Muscle of leg (tissue), 16 donors: ENCODE measurements at places on chromosomes 16 and 17. TPM values are rescaled to one million over a fixed set of nuclear protein-coding genes. Genes with fewer than 3 reads are reported as not detected.

GRCh38 chr17:45170280-45170930, 8.7 kb downstream of the HEXIM2 start:
- DNase-seq = no peak

The EPOP gene
- 0.31 TPM for total RNA-seq

- no peak for DNase-seq
These were observed 40.5 kb downstream of the OTOA start for GRCh38 chr16:21704266-21704665.

- no peak for DNase-seq
These were observed 124.3 kb upstream of the IRX5 start for GRCh38 chr16:54806378-54806777.

DNA sequence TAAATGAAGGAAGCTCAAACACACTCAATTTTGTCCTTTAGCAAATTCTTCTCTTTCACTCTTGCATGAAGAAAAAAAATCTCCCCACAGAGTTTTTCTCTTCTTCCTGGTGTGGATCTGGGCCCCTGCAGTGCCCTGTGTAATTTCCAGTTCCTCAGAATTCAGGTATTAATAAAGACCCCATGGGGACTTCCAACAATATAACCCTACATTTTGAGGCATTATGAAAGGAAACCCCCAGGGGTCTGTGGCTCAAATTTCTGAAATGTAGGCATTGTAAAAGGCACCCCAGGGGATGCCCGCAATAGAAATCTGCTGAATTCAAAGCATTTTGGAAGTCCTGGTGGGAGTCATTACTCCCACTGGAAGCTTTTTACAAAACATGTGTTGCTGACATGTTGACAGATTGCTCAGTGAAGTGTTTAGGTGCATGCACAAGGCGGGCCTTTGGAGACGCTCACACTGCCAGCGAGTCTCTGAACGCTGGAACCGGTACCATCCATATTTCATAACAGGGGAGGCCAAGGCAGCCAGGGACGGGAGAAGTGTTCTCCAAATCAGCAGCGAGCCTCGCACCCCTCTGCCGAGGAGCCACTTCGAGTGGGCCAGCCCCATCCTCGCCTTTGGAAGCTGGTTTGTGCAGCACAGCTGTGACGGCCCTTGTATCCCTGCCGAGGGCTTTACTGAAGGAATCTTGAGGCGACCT, 154.0 kb downstream of the ZNF423 start:
- peak; percentile 94 for DNase-seq

DNA sequence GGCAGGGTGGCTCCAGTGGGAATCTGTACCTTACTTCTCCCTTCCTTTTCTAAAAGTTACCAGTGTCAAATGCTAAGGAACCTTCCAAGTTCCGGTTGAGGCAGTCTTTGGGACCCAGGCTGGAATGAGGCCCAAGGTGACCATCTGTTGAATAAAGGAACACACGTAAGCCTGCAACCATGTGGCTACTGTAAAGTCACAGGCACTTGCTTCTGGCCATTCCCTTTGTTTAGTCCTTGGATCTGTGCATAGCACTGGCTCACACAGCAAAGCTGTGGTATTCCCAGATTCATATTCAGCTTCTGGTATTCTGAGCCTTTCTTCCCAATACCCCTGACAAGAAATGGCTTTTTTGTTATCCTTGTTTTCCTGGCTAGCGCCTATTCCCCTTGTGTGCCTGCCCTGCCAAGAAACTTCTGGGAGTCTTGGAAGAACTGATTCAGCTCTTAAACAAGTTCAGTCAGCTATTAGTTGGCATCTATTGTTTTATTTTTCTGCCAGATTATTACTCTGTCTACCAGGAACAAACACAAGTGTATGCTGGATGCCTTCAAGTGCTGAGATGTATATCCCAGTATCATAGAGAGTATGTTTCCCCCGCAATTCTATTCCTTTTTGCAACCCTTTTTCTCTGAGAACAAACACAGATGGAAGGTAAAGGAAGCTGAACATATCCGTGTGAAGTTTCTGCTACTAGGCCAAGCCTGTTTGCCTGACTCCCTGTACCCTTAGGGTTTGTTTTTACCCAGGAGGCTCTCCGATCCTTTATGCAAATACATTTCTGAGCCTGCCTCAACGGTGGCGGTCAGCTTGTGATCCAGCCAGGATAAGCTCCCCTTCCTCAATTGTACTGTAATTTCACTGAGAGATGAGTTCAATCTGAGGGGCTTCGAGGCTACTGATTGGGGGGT, 13.2 kb downstream of the TMEM238L start:
- DNase-seq = peak; percentile 95

The REXO5 gene
- total RNA-seq = 5.5 TPM

DNA sequence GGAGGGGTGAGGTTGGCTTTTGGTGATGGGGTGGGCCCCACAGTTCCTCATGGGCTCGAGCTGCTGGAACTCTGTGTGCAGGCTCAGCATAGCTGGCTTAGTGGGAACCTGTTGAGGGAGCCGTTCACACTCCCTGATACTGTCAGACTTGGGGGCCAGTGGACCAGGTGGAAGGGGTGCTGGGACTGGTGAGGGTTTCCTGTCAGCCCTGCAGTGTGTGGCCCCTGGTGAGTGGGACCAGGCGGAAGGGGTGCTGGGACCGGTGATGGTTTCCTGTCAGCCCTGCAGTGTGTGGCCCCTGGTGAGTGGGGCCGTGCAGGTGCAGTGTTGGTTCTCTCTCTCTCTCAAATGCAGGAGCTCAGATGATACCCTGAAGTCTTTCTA, 45.1 kb upstream of the ZNF750 start:
- no peak for DNase-seq

The DYNLRB2 gene
- total RNA-seq = 0.40 TPM

GRCh38 chr17:8103549-8103948, 14.8 kb downstream of the ALOXE3 start:
- no peak for DNase-seq

- no peak for DNase-seq
These were observed 5.0 kb upstream of the SERPINF2 start for GRCh38 chr17:1737531-1738291.

The CD7 gene
- 0.22 TPM for total RNA-seq
